ENCODE measurements at places on chromosomes 2 and 18. TPM values are rescaled to one million over a fixed set of nuclear protein-coding genes. Genes with fewer than 3 reads are reported as not detected.

The PSMA8 gene
- total RNA-seq = 0.27 TPM

The DCDC2C gene
- not detected for total RNA-seq

The GKN1 gene
- total RNA-seq = not detected

The AP1S3 gene
- total RNA-seq = 0.50 TPM

The TXNDC2 gene
- total RNA-seq = not detected

The RGPD3 gene
- 0.38 TPM for total RNA-seq

The MAB21L4 gene
- not detected for total RNA-seq

The ITGB6 gene
- not detected for total RNA-seq

The EPAS1 gene
- total RNA-seq = 5.4 TPM

The MROH2A gene
- not detected for total RNA-seq

DNA sequence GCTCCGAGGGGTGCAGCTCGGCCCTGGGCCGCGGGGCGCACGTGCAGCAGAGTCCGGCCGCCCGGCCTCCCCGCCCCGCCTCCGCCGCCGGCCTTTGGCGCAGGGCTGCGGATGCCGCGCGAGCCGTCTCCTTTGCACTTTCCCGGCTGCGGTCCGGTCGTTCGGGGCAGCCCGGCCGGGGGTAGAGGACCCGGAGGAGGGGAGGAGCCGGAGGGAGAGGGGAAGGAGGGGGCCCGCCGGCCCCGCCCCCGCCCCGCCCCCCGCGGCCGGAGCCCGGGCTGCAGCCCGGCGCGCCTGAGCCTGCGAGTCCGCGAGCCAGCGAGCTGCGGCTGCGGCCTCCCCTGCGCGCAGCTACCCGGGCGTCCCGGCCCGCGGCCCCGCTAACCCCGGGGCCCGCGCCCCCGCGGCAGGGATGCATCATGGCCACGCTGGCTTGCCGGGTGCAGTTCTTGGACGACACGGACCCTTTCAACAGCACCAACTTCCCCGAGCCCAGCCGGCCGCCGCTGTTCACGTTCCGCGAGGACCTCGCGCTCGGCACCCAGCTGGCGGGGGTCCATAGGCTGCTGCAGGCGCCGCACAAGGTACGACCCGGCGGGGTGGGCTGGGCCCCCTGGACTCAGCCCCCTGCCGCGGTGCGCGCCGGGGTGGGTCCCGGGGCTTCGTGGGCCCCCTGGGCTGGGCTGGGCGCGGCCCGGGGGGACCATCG lies at the start of gene FHOD3:
Gene FHOD3, plus strand, starts transcription at position 297 of the 709 bp plus-strand sequence. Its CDS starts 123 bp downstream, at position 420.
- no peak within 1 kb of the TSS for H3K27ac ChIP-seq
- peak within 1 kb of the TSS; percentile 5 for H3K4me3 ChIP-seq
- no peak for DNase-seq
- no peaks in the 10 kb centered on the region for H3K36me3 ChIP-seq

GRCh38 chr2:116988303-116988702 lies 826.2 kb upstream of the DDX18 start:
- H3K4me3 ChIP-seq = no peak overlapping the region
- H3K4me1 ChIP-seq = no peaks in the 10 kb centered on the region
- H3K27ac ChIP-seq = no peak overlapping the region
- H3K36me3 ChIP-seq = no peaks in the 10 kb centered on the region

DNA sequence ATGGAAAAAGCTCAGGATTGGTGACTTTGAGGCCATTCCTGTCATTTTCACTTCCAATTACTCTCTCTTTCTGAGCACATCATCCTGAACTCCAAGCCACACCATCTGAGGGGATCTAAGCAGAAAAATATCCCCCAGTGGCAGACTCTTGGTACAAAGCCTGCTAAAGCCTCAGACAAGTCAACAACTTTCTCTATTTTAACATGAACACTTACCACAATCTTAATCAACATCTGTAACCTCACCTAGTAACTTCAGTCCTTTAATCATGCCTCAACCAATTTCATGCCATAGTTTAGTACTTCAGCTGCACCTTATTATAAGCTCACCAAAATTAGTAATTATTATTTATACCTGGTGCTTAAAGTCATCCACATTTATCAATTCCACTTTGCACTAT lies 128.9 kb downstream of the DTNB start:
- no peak overlapping the region for H3K4me3 ChIP-seq
- H3K4me1 ChIP-seq = no peaks in the 10 kb centered on the region
- H3K36me3 ChIP-seq = no peaks in the 10 kb centered on the region
- no peaks in the 10 kb centered on the region for H3K27me3 ChIP-seq

- H3K36me3 ChIP-seq = no peaks in the 10 kb centered on the region
- H3K4me3 ChIP-seq = no peak overlapping the region
- H3K4me1 ChIP-seq = peaks cover 18% of the 10 kb centered on the region
- no peak overlapping the region for H3K27ac ChIP-seq
These were observed 963 bp downstream of the ERFE start for GRCh38 chr2:238159661-238160205.

DNA sequence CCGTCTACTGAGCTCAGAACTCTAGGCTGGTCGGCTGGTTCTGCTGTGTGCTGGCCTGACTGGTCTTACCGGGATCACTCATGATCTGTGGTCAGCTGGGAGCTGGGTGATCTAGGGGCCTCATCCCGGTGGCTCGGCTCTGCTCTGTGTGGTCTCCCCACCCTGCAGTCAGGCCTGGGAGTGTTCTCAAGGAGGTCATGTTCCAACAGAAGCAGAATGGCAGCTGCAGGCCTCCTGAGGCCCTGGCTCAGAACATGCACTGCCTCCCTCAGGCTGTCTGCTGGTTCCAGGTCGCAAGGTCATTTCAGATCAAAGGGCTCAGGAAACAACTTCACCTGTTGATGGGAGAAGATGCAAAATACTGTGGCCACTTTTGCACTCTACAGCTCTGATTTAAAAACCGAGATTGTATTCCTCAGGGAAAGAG lies 81.1 kb upstream of the RFX8 start:
- H3K27me3 ChIP-seq = no peaks in the 10 kb centered on the region
- no peak overlapping the region for H3K27ac ChIP-seq
- no peak for DNase-seq
- H3K36me3 ChIP-seq = no peaks in the 10 kb centered on the region

GRCh38 chr2:67938053-67938452 lies 124.8 kb downstream of the C1D start:
- no peak overlapping the region for H3K27ac ChIP-seq
- H3K4me3 ChIP-seq = no peak overlapping the region
- no peak for DNase-seq
- no peaks in the 10 kb centered on the region for H3K4me1 ChIP-seq
- H3K36me3 ChIP-seq = no peaks in the 10 kb centered on the region

- H3K27ac ChIP-seq = no peak overlapping the region
- no peaks in the 10 kb centered on the region for H3K27me3 ChIP-seq
These were observed 294.7 kb upstream of the EPAS1 start for GRCh38 chr2:46002507-46002883.

DNA sequence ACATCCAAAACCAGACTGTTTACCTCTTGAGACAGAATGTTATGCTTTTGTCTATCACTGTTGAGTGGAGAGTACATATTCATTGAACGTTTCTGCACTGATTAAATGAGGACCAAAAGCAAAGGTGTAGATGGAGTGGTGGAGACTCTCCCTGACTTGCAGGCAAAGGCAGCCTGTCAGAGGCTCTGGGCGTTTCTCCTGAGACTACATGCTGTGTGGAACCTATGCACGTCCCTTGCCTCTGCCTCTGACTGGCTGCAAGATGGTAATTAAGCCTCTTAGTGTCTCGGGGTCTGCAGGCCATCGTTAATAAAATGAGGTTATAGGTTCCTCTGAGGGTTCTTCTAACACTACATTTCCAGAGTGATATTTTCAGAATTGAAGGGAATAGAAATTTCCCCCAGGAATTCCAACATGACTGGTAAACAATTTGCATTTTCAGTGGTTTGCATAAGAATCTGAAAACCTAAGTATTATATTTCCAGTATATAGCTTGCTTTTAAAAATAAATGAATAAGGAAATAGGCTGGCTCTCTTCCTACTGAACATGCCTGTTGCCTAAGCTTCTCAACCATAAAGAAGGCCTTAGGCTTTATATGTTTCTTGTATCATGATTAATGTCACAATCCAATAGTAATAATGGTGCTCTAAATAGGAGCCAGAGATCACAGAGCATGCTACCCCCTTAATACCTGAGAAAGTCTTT lies 107.4 kb downstream of the FTCDNL1 start:
- no peak overlapping the region for H3K4me3 ChIP-seq
- DNase-seq = no peak
- peaks cover 6% of the 10 kb centered on the region for H3K4me1 ChIP-seq

- no peaks in the 10 kb centered on the region for H3K4me1 ChIP-seq
- no peaks in the 10 kb centered on the region for H3K27me3 ChIP-seq
- no peak for DNase-seq
- H3K27ac ChIP-seq = no peak overlapping the region
These were observed 58.9 kb upstream of the NCOA1 start for GRCh38 chr2:24432121-24432520.

DNA sequence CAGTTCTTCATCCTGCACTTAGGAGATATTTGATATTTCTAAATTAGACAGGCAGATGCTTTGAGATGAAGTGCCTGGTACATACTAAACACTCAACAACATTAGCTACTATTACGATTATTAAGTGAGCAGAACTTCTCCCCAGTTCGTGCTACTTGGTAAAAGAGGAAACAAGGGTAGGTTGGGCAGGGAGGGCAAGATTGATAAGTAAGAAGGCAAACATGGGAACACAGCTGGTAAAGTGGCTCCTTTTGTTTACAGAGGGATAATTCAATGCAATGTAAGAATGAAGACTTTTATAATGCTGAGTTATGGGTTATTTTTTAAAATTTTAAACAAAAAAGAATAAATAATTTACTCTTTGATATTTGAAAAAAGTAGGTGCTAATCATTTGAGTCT lies 15.9 kb upstream of the WIPF1 start:
- no peak overlapping the region for H3K4me3 ChIP-seq
- H3K27ac ChIP-seq = peak overlapping the region; percentile 39
- peaks cover 33% of the 10 kb centered on the region for H3K36me3 ChIP-seq
- DNase-seq = no peak

GRCh38 chr2:74076074-74076470 lies 71.6 kb downstream of the BOLA3 start:
- no peak for DNase-seq
- no peak overlapping the region for H3K27ac ChIP-seq
- H3K27me3 ChIP-seq = no peaks in the 10 kb centered on the region
- no peak overlapping the region for H3K4me3 ChIP-seq
- no peaks in the 10 kb centered on the region for H3K4me1 ChIP-seq
- H3K36me3 ChIP-seq = peaks cover 35% of the 10 kb centered on the region

- H3K27ac ChIP-seq = no peak overlapping the region
- no peaks in the 10 kb centered on the region for H3K36me3 ChIP-seq
- no peaks in the 10 kb centered on the region for H3K4me1 ChIP-seq
These were observed 207.0 kb upstream of the AGAP1 start for GRCh38 chr2:235286622-235287374.

- no peaks in the 10 kb centered on the region for H3K4me1 ChIP-seq
- H3K27me3 ChIP-seq = no peaks in the 10 kb centered on the region
- no peak for DNase-seq
- H3K27ac ChIP-seq = no peak overlapping the region
- H3K4me3 ChIP-seq = no peak overlapping the region
These were observed 63.3 kb upstream of the GALNT5 start for GRCh38 chr2:157194097-157194688.

DNA sequence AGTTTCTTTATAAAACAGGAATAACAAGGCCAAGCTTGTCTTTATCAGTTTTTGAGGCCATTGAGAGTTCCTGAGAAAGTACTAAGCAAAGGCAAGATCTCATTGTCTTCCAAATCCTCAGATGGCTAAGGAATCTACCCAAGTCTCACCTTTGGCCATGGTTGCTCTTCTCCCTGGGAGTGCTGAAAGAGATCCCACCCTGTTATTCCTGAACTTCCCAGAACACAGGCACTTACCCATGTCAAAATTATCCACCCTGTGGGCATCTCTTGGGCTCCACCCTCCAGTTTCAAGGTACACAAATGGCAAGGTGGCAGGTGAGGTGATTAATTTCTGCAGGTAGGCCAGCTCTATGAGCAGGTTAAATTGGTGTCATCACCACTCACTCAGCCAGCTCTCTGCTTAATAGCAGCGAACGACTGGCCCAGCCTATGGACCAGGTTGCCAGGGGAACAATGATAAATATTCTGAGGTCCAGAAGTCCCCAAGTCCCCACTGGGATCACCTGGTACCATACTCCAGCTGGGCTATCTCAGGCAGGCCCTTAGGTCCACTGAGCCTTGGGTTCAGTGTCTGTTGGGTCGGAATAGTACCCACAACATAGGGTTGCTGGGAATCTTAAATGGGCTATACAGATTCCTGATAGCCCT lies 2.3 kb upstream of the SPRED2 start:
- no peak for DNase-seq
- H3K27me3 ChIP-seq = peaks cover 37% of the 10 kb centered on the region
- H3K27ac ChIP-seq = no peak overlapping the region
- no peak overlapping the region for H3K4me3 ChIP-seq

DNA sequence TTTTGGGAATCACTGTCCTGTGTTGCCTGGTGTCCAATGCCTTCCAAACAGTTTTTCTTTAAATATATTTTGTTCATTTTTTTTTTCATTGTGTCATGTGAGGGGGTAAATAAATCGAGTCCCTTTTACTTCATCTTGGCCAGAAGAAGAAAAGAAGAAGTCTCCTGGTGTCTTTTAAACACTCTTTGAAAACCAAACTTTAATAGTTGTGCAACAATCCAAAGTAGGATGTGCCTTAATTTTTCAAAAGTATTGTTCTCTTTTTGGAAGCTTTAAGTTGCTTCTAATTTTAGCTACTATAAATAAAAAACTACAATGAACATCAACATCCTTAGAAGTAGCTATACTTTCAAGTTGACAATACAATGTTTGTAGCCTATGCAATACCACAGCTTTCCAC lies 154.9 kb downstream of the ATAD2B start:
- no peak for DNase-seq
- H3K36me3 ChIP-seq = peaks cover 43% of the 10 kb centered on the region
- no peaks in the 10 kb centered on the region for H3K4me1 ChIP-seq
- H3K27ac ChIP-seq = no peak overlapping the region

DNA sequence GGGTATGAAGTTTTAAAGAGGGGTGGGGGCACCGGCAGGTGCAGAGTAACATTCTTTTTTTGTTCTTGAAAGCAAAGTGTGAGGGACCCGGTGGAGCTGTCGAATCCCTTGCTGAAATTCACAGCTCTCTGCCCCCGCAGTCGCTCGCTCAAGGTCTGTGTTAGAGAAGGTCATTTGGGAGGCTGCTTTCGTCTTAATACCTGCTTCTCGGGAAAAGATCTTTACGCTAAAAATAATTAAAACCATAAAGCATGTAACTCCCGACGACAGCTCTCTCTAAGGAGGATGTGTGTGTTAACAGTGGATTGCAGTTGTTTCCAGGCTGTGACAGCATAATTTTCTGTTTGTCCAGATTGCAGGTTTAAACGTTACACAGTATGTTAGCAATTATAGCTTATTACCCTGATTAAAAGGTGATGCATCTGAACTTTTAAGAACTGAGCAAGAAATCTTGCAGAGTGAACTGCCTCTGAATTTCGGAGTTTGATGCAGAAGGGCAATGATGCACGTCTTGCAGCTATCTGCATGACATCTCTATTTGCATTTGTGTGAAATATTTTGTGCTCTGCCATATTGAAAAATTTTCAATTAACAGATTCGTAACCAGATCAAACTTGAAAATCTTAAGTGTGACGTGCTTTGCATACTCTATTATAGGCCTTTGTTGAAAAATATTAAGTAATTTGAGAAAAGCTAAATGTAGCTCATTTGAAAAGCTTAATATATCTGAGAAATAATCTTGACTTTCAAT lies 954 bp downstream of the RAPGEF4 start:
- peaks cover 28% of the 10 kb centered on the region for H3K27me3 ChIP-seq
- peaks cover 9% of the 10 kb centered on the region for H3K4me1 ChIP-seq
- peak overlapping the region; percentile 14 for H3K4me3 ChIP-seq
- H3K27ac ChIP-seq = no peak overlapping the region
- no peaks in the 10 kb centered on the region for H3K36me3 ChIP-seq

GRCh38 chr2:37869771-37870170 lies 55.3 kb upstream of the RMDN2 start:
- no peak overlapping the region for H3K4me3 ChIP-seq
- H3K36me3 ChIP-seq = no peaks in the 10 kb centered on the region
- no peaks in the 10 kb centered on the region for H3K27me3 ChIP-seq
